ENCODE measurements at places on chromosomes 5 and 9.
A peak's percentile ranks its signal among the peaks of the same experiment; 100 is the strongest.

DNA sequence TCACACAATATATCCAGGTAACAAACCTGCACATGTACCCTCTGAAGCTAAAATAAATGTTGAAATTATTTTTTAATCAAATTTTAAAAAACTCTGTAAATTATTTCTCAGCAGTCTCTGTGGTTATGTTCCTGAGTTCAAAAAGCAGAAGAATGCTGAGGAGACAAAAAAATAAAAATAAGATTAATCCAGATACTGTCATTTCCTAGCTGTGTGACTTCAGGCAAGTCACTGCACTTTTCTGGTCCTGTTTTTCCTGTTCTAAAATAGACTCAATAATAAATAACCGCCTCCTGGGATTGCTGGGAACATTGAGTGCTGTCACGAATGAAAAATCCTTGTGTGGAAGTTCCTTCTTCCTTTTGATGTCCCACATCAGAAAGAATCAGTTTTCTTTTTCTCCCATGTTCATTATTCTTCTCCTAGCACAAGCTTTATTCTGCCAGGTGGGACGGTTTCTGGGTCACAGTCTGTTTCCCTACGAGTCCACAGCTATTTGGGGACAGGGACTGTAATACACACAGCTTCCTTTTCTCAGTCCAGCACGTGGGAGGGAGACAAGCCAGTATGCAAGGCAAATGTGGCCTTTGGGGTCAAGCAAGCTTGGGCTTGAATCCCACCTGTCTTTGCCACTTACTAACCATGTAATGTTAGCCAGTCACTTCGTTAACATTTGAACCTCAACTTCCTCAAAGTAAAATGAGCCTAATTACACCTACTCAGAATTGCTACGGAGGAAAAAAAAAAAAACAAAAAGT lies 156.9 kb downstream of the TRIM32 start:
- no peak for DNase-seq

GRCh38 chr9:115398313-115398650 lies 280.3 kb upstream of the TNC start:
- no peak for DNase-seq

GRCh38 chr5:122163121-122164069 lies 34.0 kb downstream of the ZNF474 start:
- DNase-seq, result no peak

DNA sequence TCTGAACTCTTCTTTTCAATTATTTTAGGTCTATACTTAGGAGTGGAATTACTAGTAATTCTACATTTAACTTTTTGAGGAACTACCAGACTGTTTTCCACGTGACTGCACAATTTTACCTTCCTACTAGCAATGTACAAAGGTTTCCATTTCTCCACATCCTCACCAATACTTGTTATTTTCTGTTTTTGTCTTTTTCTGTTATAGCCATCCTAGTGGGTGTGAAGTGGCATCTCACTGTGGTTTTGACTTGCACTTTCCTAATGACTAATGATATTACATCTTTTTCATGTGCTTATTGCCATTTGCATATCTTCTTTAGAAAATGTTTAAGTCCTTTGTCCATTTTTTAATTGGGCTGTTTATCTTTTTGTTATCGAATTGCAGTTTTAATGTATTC lies 136.9 kb upstream of the EGFLAM start:
- DNase-seq, result no peak

DNA sequence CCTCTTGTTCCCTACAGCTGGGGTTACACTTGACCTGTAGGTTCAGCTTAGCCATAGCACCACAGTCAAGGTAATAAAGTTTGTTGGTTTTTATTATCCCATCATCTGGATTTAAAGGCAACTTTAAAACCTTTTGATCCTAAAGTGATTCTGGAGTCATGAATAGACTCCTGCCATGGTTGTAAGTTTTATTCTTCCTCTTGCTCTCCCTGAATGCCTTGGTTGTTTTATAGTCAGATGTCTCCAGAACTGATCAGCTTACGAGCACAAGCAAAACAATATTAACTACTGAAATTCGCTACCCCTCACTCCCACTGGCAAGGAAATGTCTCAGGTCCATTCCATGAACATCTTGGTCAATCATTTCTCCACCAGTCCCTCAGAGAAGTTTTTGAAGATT lies 1328.6 kb downstream of the PTPRD start:
- DNase-seq, result no peak

GRCh38 chr5:180668835-180669596 lies 19.6 kb upstream of the FLT4 start:
- no peak for DNase-seq

- no peak for DNase-seq
Measured at GRCh38 chr5:89769975-89770374, 639.6 kb downstream of the CETN3 start.

DNA sequence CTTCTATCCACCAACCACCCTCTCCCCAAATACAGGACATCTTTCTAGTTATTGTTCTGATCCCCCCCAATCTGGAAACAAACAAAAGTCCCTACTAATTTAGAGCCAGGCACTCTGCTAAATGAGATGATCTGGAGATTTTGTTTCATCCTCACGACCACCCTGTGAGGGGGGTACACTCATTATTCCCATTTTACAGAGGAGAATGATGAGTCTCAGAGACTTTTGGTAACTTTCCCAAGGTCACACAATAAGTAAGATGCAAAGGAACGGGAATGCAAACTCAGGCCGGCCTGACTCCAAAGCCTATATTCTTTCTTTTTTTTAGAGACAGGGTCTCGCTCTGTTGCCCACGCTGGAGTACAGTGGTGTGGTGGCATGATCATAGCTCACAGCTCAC lies 9.4 kb downstream of the PDGFRB start:
- DNase-seq, result no peak

- no peak for DNase-seq
Measured at GRCh38 chr9:16970321-16970720, 99.9 kb upstream of the BNC2 start.

DNA sequence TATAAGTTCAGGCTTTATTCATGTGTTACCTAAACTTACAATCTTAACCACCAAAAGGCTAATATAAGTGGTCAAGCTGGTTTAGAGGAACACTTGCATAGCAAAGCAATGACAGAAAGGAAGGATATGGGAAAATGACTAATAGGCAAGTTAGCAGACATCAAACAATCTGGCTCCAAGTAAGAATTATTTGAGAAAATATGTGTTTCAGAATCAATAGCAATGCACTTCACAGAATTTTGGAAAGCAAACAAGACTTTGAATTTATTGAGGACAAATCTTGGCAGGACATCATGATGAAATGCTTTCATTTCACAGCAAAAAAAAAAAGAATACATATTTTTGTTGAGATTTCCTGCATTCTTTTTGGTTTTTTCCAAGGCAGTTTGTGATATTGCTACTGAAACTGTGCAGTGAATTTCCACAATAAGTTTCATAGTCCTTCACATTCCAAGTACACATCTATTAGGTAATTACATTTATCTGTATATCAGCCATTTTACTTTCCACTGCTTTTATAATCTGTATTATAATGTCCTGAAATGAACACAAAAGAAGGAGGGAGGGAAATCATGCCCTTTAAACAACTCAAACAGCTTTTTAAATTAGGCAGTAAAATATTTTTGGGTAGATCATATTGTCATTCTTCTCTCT lies 417.9 kb downstream of the NR2F1-AS1 start:
- DNase-seq, result no peak

GRCh38 chr5:118320121-118320520 lies 668.2 kb downstream of the DTWD2 start:
- no peak for DNase-seq

DNA sequence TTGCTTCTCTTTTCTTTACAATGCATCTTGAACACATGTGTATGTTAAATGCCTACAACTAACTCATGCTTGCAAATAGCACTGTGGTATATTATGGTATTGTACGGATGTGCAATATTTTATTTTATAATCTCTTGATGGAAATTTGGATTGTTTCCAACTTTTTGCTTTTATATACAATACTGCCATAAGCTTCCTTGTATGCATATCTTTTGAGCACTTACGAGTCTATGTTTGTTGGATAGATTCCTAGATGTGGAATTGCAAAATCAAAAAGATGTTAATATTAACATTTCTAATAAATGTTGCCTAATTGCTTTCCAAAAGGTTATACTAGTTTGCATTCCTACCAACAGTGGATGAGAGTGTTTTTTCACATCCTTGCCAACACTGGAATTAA lies 3.4 kb upstream of the GALNT12 start:
- DNase-seq, result no peak

GRCh38 chr5:113357696-113358476 lies 76.9 kb downstream of the TSSK1B start:
- no peak for DNase-seq

GRCh38 chr5:82605441-82605973 lies 327.4 kb upstream of the RPS23 start:
- DNase-seq, result no peak

GRCh38 chr5:174773371-174773770 lies 49.0 kb downstream of the MSX2 start:
- no peak for DNase-seq

DNA sequence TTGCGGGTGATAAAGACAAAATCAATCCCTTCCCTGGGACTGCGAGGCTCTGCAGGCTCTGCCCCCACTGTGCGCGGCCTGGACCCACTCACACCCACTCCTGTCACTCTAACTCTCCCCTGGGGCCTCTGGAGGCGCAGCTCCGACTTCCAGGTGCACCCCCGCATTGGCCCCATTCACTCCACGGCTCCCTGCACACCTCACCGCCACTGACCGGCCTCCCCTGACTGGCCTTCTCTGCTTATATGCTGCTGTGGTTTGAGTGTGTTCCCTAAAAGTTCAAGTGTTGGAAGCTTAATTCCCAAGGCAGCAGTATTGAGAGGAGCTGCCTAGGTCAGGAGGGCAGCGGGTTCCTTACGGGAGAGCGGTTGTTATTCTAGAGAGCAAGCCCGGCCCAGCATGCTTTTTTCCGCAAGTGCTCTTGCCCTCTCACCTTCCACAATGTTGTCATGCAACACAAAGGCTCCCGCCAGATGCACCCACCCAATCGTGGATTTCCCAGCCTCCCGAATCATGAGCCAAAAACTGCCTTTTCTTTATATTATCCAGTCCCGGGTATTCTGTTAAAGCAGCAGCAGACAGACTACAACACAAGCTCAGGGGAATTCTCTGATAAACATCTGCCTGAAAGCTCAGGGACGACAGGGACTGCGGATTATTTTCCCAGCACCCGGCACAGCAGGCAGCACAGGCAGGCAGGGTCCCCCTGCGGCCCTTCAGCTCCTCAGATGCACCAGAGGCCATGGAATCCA lies 73.5 kb upstream of the LRRTM2 start:
- no peak for DNase-seq

GRCh38 chr5:93342563-93343061 lies 238.4 kb downstream of the NR2F1-AS1 start:
- DNase-seq, result no peak

GRCh38 chr5:61120534-61120933 lies 41.7 kb downstream of the SMIM15 start:
- DNase-seq, result no peak

- no peak for DNase-seq
Measured at GRCh38 chr5:103021314-103021713, 98.6 kb downstream of the GIN1 start.

GRCh38 chr5:68285851-68286611 lies 70.5 kb downstream of the PIK3R1 start:
- no peak for DNase-seq

DNA sequence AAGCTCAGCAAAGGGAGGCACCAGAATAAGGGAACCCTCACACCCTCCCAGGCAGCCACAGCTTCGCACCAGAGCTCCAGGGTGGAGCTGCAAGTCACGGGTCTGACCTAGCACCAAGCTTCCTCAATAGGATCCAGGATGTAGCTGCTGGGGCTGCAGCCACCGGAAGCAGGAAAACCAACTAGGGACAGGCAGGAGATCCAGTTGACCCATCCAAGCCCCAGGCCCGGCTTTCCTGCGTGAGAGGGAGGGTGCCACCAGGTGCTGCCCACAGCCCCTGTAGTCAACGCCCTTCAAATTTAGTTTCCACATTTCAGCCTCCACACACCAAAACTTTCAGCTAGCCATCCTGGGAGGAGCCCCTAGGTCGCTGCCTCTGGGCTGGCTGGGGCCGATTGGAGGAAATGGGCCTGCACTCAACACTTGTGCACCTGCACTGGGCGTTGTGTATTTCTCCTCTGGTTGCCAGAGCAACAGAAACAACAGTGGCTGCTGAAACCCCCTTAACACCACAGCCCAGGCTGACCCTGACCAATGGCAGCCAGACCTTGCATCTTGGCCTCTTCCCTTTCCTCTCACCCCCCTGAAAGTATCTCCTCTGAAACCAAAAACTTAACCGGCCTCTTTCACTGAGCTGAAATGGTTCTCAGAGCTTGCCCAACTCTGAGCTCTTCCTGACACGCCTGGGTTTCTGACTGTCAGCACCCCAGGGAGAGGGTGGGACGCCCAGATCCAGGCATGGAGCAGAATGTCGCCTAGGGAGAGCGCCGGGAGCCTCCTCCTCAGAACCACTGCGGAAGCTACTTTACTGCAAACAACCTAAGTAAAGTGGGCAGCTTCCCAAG lies 226.5 kb upstream of the MAP3K1 start:
- peak; percentile 44 for DNase-seq

DNA sequence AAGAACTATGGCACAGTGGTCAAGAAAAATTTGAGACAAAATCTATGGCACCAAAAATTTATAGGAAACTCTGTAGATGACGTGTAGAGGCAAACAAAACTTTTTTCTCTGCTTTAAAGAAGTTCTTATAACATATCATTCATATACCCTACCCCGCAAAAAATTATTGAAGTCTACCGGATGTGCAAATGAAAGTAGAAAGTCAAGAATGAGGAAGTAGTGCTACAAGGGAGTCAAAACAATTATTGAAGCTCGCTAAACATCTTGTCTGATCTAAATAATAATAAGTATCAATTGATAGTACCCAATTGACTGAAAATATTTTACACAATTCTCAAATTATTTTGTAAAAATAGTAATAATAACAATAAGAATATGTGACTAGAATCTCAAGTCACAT lies 398.5 kb downstream of the TAF11L14 start:
- no peak for DNase-seq

- no peak for DNase-seq
Measured at GRCh38 chr5:174444479-174445188, 279.7 kb upstream of the MSX2 start.

- peak; percentile 19 for DNase-seq
Measured at GRCh38 chr9:83334320-83334719, 203.9 kb downstream of the FRMD3 start.

- DNase-seq, result no peak
Measured at GRCh38 chr9:74391816-74392215, 105.3 kb upstream of the RORB start.

DNA sequence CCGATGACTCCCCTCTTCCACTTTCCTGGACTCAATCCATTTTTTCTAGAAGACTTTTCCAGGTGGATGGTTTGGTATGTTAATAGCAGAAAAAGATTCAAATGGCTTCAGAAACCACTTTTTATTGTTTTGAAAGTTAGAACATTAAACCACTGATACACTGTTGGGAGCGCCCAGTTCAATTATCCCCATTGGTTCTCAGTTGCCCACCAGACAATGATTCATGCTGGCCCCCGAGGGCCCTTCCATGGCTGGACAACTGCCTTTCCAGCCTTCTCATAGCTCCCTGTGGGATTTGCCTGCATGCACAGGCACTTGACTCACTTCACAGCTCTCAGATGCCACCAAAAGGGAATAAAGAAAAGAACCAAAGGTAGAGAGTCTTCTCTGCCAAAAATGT lies 21.3 kb upstream of the ANKRD34B start:
- DNase-seq, result no peak

All from activated effector memory CD4-positive, alpha-beta T cell treated with Interleukin-2 at 50 U/mL for 16 hours (primary cell).